ENCODE measurements at places on chromosomes 4 and X.

GRCh38 chr4:173223743-173224142 is 55.1 kb downstream of the GALNT7 start:
- no peak for DNase-seq

- DNase-seq, result peak; percentile 39
Measured at GRCh38 chrX:12921886-12922598, 15.6 kb downstream of the TLR8 start.

DNA sequence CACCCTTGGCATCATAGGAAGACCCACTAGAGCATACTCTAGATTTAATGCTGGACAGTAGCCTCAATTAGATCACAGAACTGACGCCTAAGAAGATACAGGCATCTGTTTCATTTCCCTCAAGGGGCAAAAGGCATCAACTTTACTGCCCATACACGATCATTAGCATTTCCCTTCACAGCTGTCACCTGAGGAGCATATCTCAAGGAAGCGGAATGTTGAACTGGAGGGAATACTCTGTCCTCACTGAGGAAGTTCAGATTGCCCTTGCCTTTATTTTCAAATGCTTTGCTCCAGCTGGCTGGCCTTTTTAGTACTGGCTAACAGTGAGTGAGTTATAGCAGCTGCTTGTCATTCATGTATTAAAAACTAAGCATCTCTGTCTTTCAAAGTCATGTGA is 508.4 kb upstream of the GALNT7 start:
- no peak for DNase-seq

- DNase-seq, result peak; percentile 71
Measured at GRCh38 chrX:43557792-43558191, 98.3 kb upstream of the MAOA start.

DNA sequence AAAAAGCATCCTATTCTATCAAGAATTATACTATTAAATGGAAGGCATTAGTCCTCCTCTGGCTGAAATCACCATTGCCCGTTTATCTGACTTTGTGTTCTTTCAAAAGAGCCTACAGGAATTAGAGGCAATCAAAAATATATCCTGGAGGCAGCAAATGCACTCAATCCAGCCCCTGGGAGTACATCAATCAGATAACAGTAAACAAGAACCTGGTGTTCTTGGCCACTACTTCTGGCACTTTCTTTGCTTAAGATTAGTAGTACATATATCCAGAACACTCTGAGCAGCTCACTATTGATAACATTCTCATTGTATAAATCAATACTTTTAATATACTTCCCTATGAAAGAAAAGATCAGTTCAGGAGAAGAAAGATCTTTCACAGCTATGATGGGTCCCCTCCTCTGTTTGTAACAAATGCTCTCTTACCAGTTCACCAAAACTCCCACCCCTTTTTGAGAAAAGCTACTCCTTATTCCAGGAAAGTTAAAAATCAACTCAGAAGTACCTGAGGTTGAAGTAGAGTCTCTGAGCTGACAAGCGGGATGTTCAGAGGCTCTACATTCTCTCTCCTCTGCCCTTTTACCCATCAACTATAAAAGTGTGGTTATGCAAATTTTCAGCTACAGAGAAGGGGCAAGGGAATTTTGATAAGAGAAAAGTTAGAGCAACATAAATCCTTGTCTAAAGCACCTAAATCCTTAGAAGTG is 176.0 kb downstream of the COX18 start:
- DNase-seq, result no peak

DNA sequence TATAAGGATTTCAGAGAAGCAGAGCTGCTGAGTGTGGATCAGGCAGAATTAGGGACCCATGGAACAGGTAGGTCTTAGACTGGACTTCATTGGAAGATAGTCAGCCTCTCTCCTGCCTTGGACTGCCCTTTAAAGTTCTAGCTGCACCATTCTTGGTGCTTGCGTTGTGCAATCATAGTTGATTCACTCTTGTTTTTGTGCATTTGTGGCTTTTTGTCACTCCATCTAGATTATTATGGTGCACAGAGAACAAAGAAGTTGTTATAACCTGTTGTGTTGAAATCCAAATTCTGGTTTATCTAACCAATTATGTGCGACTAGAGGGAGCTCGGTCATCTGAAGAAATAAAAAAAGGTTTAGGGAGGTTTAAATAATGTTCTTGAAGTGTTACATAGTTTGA is 59.3 kb downstream of the JADE1 start:
- peak; percentile 65 for DNase-seq

DNA sequence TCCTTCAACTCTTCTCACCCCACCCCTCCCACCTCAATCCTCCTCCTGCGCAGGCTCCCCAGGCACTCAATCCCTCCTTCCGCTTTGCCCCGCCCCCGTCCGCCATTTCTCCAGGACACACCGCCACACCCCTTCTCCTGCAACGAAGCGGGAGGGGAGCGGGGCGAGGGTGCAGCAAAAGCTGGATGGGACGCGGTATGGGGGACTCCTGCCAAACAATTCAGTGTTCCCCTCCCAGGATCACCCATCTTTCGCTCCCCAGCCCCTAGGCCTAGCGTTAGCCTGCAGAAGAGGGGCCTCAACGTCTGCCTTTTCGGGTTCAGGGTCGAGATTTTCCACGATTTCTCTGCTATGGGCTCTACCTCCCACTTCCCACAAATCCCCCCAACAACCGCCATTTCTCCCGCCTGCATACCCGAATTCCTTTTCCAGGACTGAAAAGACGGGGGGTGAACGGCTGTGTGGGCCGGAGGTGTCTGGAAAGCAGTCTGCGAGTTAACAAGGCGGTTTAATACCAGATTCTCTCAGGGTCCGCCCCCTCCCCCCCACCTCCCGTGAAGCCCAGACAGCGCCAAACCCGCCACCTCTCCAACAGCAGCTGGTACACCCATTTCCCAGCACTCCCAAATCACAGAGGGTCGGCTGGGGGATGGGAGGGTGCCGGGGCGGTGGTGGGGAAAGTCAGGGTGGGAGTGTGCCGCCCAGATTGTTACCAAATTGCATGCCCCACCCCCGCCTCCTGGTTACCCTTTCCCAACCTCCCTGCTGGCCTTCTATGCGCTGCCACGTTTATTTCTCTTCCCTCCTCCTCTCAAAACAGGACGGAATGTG is 774 bp downstream of the ARMCX2 start:
- DNase-seq, result peak; percentile 56

GRCh38 chr4:150127757-150128156 is 49.5 kb downstream of the DCLK2 start:
- DNase-seq, result no peak

DNA sequence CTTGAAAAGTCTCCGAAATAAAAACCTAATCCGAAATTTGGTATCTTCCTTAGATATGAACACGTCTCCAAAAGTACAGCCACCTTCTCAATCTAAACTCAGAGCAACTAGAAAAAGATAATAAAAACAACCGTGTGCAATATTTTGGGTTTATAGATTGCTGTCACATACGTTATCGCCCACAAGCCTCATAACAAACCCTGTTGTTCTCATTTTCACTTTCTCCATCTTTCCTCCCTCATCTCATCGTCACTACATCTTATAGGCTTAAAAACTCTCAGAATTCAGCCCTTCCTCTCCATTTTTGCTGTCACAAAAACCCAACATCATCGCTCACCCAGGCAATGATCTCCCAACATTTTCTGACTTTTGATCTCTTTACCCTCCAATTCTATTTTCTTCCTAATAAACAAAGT is 448 bp upstream of the SCFD2 start:
- no peak for DNase-seq

GRCh38 chr4:110135523-110135922 is 62.9 kb downstream of the ELOVL6 start:
- peak; percentile 51 for DNase-seq

DNA sequence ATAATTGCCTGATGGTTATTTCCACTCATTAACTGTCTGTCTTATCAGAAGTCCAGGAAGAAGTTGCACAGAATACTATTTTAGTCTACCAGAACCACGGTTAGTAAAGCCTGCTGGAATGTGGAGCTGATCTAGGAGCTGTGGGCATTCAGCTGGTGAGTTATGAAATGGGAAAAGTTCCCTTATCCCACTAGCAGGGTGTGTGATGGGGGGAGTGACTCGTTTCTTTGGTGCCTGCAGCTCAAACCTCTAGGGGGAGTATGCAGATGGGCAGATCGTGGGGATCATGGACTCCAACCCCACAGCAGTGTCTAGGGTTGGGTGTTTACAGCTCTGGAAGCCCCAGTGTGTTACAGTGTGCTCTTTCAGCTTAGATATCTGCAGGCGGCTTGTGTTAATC is 305.7 kb upstream of the BOD1L1 start:
- peak; percentile 67 for DNase-seq

DNA sequence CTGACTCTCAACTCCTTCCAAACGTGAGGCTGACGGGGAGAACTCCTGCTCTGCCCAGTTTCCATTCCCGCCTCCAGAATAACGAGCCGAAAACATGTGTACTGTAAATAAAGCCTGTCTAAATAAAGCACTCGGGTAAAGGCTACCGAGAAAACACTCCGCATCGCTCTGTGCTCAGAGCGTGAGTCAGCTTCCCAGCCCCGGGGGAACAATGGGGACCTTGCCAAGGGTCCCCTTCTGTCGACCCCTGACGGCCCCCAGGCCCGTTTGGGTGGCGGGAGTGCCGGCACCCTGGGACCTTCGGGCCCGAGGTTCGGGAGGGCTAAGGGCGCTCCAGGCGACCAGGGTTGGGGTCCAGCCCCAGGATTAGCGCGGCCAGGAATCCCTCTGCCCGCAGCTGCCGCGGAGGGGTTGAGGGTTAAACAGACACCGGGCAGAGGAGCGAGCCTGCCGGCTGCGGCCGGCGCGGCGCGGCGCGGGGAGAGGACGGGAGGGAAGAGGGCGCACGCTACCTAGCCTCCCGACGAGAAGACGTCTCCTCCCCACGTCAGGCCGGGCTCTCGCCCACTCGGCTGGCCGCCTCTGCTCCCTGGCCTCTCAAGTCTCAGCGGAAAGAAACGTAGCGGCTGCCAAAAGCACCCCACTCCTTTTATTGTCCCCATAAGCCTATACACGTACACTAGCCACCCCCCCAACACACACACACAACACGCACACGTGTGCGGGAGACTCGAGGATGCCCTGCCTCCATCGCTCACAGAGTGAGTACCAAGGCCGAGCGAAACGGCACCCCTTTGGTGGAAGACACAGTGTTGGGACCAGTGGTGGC is 85.5 kb downstream of the BCOR start:
- DNase-seq, result peak; percentile 70

GRCh38 chr4:112332398-112332797 is 35.2 kb downstream of the ALPK1 start:
- no peak for DNase-seq

- DNase-seq, result no peak
Measured at GRCh38 chr4:121773883-121774282, 8.9 kb upstream of the SMIM43 start.

GRCh38 chr4:105641845-105642244 is 66.6 kb downstream of the INTS12 start:
- no peak for DNase-seq

- no peak for DNase-seq
Measured at GRCh38 chrX:3639236-3639635, 74.2 kb downstream of the PRKX start.

- no peak for DNase-seq
Measured at GRCh38 chr4:67658302-67658701, 42.7 kb downstream of the UBA6 start.

GRCh38 chr4:14583331-14583730 is 418.9 kb upstream of the CPEB2 start:
- DNase-seq, result no peak

- peak; percentile 40 for DNase-seq
Measured at GRCh38 chrX:68732906-68733493, 85.5 kb downstream of the STARD8 start.

DNA sequence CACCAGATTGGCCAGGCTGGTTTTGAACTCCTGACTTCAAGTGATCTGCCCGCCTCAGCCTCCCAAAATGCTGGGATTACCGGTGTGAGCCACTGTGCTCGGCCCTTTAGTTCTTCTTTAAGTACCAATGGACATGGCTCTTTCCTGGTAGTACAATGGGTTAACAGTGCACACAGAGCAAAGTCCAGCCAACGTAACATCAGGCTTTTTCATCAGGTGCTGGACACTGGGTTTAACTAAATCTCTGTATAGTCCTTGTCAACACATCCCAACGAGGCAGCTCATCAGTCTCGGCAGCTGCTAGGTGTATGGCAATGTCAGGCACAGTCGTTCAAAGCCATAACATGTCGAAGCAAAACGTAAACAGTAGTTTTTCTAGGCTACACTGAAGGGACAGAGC is 93.8 kb downstream of the HDAC8 start:
- DNase-seq, result no peak

DNA sequence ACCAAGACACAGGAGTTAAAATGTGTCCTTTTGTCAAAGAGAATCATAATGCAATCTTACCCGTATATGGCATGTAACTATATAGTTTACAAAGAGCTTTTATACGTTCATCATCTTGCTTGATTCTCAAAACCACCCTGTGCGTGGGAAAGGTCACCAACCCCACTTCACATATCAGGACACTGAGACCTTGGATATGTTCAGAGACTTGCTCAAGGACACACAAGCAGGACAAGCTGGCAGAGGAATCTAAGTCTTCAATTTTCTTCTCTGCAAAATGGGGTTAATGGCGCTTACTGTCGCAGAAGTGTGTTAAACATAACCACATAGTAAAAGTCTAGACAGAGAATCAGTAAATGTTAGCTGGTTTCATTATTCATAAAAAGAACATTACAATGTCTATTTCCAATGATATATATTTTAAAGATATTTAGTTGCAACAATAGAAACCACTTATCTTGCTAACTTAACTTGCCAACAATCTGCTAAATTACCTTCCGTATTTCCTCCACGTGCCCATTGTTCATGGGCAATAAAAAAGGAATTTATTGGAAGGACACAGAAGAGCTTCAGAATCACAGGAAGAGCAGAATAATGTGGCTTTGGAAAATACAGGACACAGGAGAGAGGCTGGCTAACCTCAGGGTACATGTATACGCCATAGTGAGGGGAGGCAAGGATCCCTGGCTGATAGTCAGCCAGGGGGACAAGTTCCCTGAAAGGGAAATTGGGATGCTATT is 64.6 kb upstream of the TAPT1 start:
- no peak for DNase-seq

- DNase-seq, result peak; percentile 61
Measured at GRCh38 chr4:140851032-140851636, 94.9 kb upstream of the TBC1D9 start.

- DNase-seq, result peak; percentile 26
Measured at GRCh38 chr4:147136751-147137150, 191.1 kb upstream of the TTC29 start.

- DNase-seq, result no peak
Measured at GRCh38 chr4:171639540-171639939, 173.7 kb upstream of the GALNTL6 start.

DNA sequence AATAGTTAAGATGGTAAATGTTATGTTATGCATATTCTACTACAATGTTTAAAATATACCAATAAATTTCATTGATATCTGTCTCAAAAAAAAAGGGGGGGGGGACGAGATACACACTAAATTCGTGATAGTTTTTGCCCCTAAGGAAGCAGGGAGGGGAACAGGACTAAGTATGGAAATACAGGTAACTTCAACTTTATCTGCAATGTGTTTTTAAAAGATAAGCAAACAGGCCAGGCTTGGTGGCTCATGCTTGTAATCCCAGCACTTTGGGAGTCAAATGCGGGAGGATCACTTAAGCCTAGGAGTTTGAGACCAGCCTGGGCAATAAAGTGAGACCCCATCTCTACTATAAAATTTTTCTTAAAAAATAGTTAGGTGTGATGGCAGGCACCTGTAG is 13.4 kb upstream of the CLOCK start:
- DNase-seq, result no peak

Measured in iris pigment epithelial cell (primary cell).